Stimulated activated CD4-positive, alpha-beta T cell treated with anti-CD3 and anti-CD28 coated beads, Interleukin-15, amount 100 ng/mL, for 1 hour (primary cell): ENCODE measurements at places on chromosomes 2 and 18.

DNA sequence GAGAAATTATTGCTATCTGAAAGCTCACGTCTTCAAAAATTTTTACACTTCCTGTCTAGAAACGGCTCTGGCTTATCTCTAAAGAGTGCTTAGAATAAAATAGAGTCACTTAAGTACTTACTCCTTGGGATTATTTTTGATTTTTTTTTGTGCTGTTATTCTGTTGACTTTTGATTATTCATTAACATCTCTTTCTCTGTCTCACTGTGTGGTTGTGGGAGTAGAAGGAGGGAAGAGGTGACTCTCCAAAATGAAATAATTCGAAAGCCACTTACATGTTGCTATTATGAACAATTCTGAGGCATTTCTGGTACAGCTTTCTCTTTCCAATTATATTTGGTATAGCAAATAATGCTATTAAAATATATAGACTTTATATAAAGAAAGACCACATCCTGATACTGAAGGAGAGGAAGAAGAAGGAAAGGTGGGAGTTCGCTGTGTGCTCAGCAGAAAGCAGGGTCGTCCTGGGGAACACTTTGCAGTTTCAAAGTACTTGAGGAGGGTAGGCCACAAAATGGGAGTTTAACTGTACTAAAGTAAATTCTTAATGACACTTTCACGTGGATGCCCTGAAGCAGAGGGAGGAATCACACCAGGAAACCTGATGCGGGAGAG is 9.6 kb upstream of the MMADHC start:
- DNase-seq = no peak

DNA sequence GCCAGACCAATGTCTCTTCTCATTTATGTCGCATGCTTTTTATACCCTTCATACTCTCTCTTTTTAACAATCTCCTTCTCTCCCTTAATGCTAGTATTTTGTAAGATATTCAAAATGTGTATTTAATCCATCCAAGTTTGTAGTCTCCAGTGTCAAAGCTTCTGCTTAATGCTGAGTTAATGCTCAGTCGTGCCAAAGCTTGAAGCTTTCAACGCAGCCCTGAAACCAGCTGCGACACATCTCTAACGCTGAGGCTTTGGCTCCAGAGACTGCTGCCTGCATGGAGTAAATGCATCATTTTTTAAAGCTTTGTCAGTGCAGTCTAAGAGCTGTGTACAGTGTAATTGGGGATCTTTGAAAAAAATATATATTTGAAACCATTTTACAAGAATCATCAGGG is 2108.8 kb upstream of the PIK3C3 start:
- no peak for DNase-seq

- no peak for DNase-seq
These were observed 40.5 kb upstream of the NABP1 start for GRCh38 chr2:191637182-191638078.

GRCh38 chr2:149735237-149735958 is 147.8 kb upstream of the MMADHC start:
- DNase-seq = no peak

GRCh38 chr2:102282678-102283091 is 28.7 kb upstream of the IL1RL1 start:
- no peak for DNase-seq

DNA sequence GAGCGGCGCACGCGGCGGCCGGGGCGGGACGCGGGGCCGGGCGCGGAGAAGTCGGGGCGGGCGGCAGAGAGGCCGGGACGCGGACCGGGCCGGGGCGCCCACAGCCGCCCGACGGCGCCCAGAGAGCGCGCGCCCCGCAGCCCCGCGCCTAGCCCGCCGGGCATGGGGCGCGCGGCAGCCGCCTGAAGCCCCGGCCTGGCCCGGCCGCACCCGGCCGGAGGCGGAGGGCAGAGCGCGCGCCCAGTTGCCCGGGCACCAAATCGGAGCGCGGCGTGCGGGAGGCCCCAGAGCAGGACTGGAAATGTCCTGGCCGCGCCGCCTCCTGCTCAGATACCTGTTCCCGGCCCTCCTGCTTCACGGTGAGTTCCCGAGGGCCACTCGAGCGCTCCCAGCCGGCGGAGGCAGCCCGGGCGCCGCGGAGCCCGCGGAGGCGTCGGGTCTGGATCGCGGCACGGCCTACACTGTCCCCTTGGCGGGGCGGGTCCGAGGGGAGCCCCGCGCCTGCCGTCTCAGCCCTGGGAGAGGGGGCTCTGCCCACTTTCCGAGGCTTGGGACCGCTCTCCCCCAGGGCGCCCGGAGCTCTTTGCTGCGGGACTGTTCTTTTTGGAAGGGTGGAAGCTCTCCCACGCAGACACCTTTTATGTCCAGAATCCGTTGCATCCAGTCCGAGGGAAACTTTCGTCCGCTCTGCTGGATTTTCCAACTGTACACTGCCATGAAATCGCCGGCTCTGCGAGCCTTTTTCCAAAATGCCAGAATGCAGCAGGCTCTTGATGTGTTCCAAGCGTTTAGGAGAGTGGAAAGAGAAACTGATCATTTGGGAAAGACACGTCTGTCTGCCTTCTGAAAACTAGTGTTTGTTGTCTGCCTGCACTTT is 484 bp downstream of the APCDD1 start:
- DNase-seq = no peak

- DNase-seq = no peak
These were observed 16.1 kb downstream of the ST3GAL5 start for GRCh38 chr2:85872536-85873161.

DNA sequence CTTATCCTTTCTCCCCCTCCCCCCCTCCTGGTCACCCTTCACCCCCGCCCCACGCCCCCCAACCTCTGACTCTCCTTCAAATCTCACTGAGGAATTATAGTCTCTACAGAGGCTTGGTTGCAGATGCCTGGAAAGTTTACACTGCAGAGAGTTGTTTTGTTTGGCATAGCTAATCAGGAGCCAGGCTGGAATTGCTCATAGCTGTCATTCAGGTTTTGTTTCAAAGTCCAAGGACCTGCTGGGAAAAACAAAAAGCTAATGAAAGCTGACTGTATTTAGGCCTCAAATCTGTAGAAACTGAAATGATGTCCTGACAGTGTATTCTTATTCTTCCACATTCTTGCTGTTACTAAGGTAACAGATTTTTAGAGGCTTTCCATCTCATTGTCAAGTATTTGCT is 22.6 kb downstream of the GREB1L start:
- DNase-seq = no peak

GRCh38 chr2:151329998-151330397 is 27.4 kb upstream of the TNFAIP6 start:
- no peak for DNase-seq

DNA sequence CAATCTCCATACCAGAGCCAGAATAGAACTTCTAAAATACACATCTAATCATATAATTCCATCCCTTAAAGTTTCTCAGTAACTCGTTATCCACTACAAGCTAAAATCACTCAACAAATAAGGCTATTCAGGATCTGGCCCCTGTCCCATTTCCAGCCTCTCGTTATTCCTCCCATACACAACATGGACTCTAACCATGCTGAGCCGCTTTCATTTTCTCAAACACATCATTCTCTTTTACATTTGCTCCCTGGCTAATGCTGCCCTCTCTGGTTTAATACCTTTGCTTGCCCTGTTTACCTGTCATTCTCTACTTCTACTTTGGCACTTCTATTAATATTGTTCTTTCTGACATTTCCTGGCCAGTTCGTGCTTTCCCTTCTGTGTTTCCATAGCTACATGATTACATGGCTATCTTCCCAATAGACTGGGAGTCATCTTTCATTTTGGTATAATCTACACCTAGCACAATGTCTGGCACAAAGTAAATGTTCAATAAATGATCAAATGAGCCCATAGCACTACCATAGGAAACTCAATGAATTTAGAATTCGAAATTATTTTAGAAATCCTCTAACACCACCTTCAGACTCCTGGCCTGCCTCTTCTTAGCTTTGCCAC is 163.6 kb upstream of the VRK2 start:
- no peak for DNase-seq

- DNase-seq = no peak
These were observed 45.6 kb upstream of the TMEM178A start for GRCh38 chr2:39620067-39620466.

- DNase-seq = no peak
These were observed 4.7 kb downstream of the IMP4 start for GRCh38 chr2:130347220-130347925.

DNA sequence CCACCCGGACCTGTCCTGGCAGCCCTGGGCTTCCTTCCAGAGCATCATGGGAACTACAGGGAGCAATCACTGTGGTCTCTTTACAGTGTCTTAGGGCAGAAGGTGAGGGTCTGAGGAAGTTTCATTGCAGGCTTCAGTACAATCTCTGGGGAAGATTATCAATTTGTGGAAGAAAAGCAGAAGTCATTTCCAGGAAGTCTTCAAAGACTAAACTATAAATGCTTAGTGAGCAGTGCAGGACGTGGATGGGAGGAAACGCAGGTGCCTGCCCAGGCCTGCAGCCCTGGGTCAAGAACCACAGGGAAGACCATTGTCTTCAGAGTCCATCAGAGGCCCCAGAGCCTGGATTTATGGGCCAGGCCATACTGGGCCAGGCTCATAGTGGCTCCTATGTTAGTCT is 54.3 kb downstream of the INO80C start:
- no peak for DNase-seq

- DNase-seq = no peak
These were observed 859.2 kb downstream of the CNTNAP5 start for GRCh38 chr2:124884315-124884714.

DNA sequence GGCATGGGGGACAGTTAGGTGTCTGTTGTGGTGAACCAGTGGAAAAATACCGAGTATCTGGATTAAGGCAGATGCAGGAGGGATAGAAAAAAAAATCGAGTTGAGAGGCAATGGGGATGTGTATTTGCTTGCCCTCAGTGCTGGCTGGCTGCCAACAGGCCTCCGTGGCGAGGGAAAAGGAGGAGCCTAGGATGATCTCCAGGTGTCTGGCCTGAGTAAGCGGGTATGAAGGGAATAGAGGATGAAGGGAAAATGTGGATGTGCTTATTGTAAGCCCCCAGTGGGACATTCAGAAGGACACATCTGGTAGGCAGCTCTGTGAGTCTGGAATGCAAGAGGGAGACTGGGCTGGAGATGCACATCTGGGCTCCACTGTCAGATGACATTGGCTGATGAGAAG is 22.8 kb downstream of the KCNS3 start:
- no peak for DNase-seq

DNA sequence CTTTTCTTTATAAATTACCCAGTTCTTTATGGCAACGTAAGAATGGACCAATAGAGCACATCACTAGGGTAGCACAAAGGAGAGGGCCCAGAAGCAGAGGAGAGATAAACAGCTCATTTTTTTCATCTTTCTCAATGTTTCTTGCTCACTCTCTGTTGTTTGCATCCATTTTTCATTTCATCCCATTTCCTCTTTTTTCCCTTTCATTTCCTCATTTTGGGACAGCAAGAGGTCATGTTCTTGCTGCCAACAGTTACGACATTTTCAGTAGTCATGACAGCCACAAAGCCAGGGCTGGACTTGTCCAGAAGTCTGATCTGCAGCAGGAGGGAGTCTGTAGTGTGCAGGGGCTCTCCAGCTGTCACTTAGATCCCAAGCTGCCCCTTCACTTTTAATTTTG is 52.7 kb upstream of the CYP1B1 start:
- no peak for DNase-seq

DNA sequence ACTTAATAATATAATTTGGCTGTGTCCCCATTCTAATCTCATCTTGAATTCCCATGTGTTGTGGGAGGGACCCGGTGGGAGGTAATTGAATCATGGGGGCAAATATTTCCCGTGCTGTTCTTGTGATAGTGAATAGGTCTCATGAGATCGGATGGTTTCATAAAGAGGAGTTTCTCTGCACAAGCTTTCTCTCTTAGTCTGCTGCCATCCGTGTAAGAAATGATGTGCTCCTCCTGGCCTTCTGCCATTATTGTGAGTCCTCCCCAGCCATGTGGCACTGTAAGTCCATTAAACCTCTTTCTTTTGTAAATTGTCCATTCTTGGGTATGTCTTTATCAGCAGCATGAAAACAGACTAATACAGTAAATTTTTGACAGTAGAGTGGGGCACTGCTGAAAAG is 102.5 kb upstream of the LTBP1 start:
- DNase-seq = no peak

DNA sequence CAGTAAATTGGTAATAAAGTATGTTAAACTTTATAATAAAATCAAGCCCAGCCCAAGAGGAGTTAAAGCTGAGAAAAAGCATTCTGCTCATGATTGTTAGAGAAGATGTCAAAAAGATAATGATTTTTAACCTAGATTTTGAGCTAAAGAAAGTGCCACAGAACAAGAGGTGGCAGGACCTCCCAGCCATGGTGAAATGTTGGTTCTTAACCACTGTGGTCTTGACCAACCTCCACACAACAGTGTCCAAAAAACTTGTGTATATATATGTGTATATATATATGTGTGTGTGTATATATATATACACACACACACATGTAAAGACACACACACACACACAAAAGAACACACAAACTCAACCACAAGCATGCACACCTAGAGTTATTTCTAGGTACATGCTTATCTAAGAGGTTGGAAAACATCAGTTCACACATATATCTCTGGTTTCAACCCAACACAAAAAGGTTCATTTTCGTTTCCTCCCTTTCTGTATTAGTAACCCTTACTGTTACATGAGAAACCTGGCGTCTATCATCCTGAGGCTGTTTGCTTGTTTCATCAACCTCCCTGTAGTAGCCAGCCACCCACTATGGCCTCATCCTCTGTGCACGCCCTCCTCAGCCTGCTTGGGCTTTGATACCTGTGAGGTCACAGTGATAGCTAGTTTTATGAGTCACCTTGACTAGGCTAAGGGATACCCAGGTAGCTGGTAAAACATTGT is 631.8 kb upstream of the ID2 start:
- no peak for DNase-seq

DNA sequence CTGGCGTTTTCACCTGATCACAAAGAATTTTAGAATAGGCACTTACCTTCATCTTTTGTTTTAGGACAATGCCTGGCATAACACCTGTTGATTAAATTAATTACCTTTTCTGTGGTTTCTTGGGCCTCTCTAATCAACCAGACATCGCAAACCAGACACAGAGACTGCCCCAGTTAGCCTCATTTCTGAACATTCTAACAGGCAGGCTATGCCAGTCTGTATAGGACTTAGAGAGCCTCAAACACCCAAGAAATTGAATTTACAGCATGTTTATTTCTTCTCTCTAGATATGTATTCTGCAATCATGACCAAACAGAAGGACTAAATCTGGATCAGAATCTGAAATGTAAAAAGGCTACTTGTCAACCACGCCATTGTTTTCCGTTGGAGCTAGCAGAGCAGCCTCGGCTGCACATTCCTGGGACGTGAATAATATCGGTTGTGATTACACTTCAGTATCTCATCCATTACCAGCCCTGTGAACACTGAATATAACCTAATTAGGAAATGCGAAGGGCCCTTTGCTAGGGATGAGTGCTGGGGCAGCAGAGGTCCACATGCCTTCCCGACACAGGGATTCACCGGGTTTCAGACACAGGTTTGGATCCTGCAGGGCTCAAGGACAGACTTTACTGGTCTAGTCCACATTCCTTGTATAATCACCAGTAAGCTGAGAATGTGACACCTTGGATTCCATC is 17.5 kb upstream of the CDC42EP3 start:
- DNase-seq = no peak

DNA sequence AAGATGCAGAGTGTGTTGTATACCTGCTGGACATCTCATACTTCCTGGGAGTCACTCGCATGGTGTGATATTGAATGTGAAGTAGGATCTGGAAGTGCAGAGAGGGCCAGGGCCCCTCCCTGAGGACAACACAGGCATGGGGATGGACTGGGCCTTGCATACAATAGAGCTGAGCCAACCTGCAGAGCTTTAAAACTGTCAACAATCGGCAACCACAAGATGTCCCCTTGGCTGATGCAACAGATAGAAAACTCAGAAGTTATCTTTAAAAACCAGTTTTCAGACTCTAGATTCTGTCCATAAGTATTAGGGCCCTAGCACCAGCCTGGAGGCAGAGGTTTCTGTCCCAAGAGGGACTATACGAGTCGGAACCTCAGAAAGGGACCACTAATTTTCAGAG is 19.7 kb downstream of the EVA1A start:
- no peak for DNase-seq
